ENCODE measurements at places on chromosomes 1 and 21.
A peak's percentile ranks its signal among the peaks of the same experiment; 100 is the strongest.

DNA sequence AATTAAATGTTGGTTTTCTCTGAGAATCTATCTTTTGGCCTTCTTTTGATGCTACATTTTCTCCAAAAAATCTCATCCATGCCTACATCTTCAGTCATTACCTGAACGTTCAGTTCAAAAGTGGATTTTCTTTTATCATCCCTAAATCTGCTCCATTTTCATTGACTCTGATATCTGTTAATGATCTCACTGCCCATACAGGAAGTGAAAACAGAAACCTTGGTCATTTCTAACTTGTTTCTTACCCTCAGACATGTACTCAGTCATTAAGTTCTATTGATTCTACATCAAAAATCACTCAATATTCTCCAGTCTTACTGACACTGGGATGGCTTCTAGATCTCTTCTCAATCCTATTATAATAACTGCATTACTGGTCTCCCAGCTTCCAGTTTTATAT lies 22.7 kb downstream of the PRKACB start:
- DNase-seq, result no peak

DNA sequence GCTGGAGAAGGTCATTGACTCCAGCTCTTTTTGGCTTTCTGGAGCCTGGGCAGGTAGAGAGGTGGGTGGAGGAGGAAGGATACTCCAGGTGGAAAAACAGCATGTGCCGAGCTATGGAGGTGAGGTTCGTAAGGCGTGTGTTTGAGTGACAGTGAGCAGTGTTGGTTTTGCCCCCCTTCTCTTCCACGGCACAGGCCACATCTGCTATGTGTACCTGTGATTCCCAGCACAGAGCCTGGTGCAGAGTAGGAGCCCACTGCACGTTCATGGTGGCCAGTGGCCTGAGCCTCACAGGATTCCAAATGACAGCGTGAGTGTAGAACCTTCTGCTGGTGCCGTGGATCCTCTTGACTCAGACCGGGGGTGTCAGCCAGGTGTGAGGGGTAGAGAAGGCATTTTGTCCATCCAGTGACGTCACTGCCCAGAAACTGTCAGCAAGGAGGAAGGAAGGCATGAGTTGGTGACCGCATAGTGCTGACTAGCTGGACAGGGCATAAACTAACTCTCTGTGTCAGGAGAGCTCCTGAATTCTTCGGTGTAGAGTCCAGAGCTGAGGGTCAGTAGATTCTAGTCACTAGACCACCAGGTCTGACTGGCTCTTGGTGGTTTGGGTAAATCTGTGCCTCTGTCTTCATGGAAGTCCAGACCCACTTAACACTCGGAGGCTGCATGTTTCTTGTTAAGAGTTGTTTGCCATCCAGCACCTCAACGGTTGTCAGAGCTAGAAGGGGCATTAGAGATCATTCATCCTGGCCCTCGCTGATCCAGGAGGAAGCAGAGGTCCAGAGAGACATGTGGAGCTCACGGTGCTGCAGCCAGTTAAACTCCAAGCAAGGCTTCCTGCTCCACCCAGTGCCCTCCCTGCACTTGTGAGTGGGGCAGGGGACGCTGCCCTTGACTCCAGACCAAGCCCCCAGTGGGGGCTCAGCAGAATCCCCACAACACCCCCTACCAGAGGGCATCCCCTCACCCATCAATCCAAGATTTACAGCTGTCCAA lies 3.8 kb downstream of the QSOX1 start:
- DNase-seq, result no peak

DNA sequence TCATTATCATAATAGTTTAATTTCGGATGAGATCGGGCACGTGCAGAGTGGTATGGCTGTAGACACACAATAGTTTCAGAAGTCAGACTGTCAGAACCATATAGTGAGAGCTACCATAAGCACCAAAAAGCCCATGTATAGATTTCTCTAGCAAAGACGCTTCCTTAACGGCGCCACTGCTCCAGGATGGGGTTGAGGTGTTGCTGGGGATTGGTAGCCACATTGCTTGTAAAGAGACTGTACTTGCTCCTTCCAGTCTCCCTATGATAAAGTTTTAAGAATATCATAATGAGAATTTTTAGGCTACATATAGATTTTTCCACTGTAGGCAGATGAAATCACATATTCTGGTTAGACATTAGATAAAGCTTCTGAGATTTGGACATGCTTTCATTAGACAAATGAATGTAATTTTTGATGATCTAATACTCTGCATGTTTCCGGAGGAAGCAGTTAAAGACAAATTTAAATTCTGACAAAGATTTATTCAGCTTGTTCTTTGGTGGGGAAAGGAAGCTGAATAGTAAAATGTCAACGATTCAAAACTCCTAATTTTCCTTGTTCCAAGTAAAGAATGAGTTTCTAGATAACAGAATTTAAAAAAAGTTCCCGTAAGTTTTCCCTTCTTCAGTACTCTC lies 77.7 kb downstream of the MAP3K7CL start:
- no peak for DNase-seq

DNA sequence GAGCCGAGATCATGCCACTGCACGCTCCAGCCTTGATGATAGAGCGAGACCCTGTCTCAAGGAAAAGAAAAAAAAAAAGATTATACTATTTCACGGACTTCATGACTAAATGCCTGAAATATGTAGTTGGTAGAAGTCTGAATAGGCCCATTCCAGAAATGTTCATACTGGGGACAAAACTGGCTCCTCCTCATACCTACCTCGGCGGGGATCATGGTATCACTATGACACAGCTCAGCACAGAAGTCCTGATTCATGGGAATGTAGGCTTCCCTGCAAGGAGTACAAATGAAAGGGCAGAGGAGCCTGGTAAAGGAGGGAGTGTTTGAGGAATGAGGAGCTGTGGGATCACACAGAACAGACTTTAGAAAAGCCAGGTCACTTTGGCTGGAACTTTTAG lies 5.0 kb downstream of the SPATA46 start:
- DNase-seq, result no peak

GRCh38 chr1:9371391-9371935 lies 78.8 kb downstream of the SPSB1 start:
- DNase-seq, result no peak

- DNase-seq, result no peak
These were observed 7.5 kb downstream of the SLX9 start for GRCh38 chr21:44947111-44947929.

- DNase-seq, result peak; percentile 34
These were observed 72.1 kb downstream of the GPR52 start for GRCh38 chr1:174519844-174520243.

GRCh38 chr1:64923294-64923718 lies 43.0 kb downstream of the JAK1 start:
- DNase-seq, result no peak

DNA sequence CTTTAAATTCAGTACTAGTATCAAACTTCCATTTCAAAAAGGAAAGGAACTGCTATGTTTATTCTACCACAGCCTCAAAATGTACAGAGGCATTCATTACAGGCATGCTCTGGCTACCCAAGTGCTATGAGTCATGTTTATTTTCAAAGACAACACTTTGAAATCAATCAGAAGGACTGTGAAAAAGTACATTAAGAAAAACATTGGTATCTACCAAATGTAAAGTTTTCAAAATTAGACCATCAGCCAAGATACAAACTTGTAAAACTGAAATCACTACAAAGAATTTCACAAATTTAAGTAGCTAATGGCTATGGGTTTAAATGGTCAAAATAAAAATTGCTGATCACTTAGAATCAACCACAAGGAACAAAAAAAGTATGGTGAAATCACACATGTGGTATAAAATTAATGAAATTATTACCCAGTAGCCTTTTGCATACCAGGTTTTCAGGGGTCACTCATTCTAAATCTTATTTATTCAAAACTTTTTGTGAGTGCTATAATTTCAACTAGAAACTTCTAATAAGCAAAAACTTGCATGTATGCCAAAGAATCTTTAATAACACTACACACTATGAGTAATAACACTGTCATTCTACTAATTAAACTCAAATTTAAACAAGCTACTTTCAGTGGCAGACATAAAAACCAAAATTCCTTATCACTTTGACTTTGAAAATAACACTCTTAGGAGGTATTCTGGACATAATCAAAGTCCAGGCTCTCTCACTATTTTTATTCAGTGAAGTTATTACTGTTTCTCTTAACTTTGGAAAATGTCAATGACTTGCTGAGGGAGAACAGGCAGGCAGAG lies 49.2 kb downstream of the ENAH start:
- peak; percentile 63 for DNase-seq

DNA sequence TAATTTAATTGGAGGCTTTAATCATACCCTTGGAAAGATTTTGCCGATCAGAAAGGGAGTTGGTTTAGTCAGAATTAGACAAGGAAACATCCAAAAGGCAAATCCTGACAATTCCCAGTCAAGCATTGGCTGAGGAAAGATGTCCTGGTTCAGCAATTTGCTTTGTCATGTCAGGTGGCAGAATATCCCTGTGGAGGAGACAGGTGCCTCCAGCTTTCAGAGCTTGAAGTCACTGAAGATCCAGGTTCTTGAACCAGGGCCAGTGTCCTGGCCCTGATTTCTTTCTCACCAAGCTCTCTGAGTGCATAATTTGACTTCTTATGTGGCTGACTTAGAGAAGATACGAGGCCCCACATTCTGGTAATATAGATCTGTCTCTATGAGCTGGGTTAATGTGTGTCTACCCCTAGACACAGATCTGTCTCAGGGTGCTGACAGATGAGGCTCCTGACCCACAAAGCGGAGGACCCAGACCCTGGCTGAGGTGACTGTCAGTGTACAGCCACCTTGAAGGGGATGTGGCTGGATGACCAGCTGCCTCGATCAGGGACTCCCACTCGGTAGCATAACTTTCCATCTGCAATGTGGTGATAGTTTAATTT lies 118.9 kb downstream of the HHAT start:
- no peak for DNase-seq

DNA sequence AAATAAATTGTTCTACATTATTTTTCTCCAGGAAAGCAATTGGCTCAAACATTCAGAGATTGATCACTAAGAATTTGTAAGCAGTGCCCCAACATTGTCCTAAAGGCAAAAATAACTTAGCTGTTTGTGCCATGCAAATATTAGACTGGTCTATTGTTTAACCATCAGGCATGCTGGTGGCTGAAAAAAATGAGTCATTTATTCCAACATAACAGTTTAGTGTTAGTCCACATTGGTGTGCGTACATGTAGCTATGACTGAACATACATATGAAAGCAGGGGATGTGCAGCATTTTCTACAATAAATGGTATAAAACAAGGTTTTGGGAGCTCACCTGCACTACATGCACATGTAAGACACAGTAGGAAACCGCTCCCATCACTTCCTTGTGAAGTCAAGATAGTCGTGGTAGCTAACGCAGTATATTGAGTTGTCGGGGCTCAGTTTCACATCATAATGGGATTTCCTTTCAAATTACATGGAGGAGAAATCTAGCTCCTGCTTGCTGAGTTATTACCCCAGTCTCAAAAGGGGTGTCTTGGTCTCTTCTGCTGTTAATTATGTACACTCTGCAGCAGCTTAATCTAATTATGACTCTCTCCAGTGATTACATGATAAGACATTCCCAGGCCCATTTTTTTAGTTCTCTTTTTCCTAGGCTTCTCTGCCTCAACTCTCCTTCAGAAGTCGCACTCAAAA lies 199.4 kb downstream of the LYPLAL1 start:
- DNase-seq, result peak; percentile 40

- peak; percentile 33 for DNase-seq
These were observed 378.9 kb downstream of the PLPP3 start for GRCh38 chr1:56200442-56200841.

DNA sequence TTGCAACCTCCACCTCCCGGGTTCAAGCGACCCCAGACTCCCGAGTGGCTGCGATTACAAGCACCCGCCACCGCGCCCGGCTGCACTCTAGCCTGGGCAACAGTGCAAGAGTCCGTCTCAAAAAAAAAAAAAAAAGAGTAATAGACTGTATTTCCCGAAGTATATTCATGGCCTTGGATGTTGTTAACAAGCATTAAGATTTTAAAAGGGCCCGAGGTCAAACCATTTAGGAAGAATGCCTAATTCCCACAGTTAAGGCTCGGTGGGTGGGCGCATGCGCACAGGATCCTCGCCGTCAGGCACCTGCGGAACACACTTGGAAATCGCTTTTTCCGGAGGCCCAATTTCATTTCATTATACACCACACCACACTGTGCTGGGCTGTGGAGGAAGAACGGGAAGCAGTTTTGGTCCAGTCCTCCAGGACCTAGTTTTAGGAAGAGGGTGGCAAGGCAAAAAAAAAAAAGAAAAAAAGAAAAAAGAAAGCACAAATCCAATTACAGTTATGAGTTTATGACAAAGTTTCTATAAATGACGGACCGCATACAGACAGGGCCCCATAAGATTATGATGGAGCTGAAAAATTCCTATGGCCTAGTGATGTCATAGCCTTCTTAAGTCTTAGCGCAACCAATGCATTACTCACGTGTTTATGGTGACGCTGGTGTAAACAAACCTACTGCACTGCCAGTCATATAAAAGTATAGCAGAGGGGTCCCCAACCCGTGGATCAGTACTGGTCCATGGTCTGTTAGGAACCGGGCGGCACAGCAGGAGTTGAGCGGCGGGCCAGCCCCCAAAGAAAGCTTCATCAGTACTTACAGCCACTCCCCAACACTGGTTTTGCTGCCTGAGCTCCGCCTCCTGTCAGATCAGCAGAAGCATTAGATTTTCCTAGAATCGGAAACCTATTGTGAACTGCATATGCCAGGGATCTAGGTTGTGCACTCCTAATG lies 38.2 kb downstream of the H3-3A start:
- DNase-seq, result no peak

GRCh38 chr1:111739925-111740765 lies 950 bp upstream of the INKA2 start:
- DNase-seq, result no peak

DNA sequence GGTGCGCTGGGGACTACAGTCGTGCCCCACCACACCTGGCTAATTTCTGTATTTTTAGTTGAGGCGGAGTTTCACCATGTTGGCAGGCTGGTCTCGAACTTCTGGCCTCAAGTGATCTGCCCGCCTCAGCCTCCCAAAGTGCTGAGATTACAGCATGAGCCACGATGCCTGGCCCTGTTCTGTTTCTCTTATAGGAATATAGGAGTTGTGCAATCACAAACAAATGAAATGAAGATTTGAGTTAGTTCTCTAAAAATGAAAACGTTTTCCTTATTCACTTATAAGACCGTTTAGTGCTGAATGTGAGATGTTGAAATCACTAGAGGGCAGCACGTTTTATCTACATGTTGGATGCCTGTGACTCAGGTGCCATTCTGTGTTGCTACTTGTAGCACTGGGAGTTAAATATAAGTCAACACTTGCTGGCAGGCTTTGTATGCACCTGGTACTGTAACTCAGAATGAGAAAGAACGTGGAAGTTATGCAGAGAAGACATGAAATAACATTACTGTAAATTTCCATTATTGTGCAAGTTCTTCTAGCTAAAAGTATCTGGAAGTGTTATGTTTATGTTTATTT lies 45.8 kb downstream of the MIGA1 start:
- no peak for DNase-seq
